Activated T-cell treated with anti-CD3 and anti-CD28 coated beads, Interleukin-2, amount 50 U/mL, for 72 hours (primary cell): ENCODE measurements at places on chromosomes 12 and 14. TPM values are rescaled to one million over a fixed set of nuclear protein-coding genes. Genes with fewer than 3 reads are reported as not detected.
A peak's percentile ranks its signal among the peaks of the same experiment; 100 is the strongest.

ETFBKMT gene
- 1.3 TPM for total RNA-seq

- H3K4me1 ChIP-seq, result no peaks in the 10 kb centered on the region
- no peak overlapping the region for H3K27ac ChIP-seq
- H3K27me3 ChIP-seq, result no peaks in the 10 kb centered on the region
- no peak for DNase-seq
Measured at GRCh38 chr14:56340932-56341331, 222.7 kb downstream of the PELI2 start.

DNA sequence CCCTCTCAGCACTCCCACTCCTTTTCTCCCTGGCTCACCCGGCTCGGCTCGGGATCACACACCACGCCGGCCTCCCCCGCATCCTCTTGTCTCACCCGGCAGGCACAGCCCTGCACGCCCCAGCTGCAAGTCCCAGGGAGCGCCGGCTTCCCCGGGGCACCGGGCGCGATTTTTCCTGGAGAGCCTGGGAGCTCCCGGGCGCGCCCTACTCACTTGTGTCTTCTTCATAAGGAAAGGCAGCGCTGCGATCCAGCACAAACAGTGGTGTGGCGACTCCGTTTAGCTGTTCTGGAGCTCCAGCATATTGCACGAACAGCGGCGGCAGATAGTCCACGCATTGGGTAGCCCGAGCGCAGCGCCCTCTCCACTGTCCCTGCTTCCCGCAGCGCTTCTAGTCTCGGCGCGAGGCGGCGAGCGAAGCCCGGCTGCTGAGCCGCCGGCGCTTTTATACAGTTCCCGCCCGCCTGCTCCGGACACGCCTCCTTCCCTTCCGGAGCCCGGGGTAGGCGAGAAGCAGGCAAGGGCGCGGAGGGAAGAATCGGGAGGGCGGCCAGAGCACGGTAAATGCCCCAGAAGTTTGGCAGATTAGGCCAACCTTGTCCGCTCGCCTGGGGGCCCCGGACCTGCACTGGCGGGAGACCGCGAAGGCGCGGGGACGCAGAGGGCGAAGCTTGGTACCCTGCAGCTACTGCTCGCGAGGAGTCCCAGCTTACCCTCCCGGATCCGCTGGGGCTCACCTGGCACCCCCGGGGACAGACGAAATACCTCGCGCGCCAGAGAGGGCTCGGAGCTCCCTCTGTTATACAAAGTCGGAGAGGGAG lies at the start of gene KITLG:
Gene KITLG, minus strand, starts transcription at position 421 of the 821 bp plus-strand sequence. Its CDS starts 193 bp downstream, at position 228.
- H3K4me1 ChIP-seq, result peaks cover 9% of the 10 kb centered on the region
- DNase-seq, result peak; percentile 33
- H3K27me3 ChIP-seq, result peaks cover 63% of the 10 kb centered on the region
- H3K4me3 ChIP-seq, result peak within 1 kb of the TSS; percentile 87
- H3K27ac ChIP-seq, result no peak within 1 kb of the TSS

IL31 gene
- total RNA-seq, result 4.0 TPM

GRCh38 chr14:85960756-85961155 lies 430.8 kb downstream of the FLRT2 start:
- H3K36me3 ChIP-seq, result peaks cover 3% of the 10 kb centered on the region
- no peaks in the 10 kb centered on the region for H3K4me1 ChIP-seq
- H3K27me3 ChIP-seq, result no peaks in the 10 kb centered on the region
- DNase-seq, result no peak

GRCh38 chr14:104130974-104131651 lies 7.3 kb upstream of the KIF26A start:
- H3K36me3 ChIP-seq, result peaks cover 13% of the 10 kb centered on the region
- H3K27me3 ChIP-seq, result peaks cover 28% of the 10 kb centered on the region
- H3K27ac ChIP-seq, result no peak overlapping the region
- DNase-seq, result peak; percentile 23

SLC4A8 gene
- total RNA-seq, result 4.6 TPM

DNA sequence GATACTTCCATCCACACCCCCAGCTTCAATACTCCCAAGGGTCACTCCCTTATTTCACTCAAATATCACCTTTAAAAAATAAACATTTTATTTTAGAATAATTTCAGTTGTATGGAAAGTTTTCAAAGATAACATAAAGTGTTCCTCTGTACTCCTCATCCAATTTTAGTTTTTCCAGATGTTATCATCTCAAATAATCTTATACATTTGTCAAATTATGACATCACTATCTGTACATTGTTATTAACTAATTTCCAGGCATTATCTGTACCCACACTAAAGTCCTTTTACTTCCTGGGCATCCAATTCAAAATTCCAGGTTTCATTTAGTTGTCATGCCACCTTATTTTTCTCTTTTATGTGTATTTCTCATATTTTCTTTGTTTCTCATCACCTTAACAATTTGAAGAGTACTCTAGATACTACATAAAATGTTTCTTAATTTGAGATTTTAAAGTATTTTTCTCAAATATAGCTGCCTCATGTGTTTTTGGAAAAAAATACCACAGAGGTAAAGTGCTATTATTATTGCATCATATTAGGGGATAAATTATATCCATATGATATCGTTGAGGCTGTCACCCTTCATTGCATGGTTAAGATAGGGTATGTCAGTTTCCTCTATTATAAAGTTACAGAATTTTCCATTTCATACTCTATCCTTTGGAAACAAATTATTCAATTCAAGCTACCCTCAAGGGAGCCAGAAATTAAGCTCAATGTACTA lies 571.0 kb downstream of the SLC6A15 start:
- no peaks in the 10 kb centered on the region for H3K4me1 ChIP-seq
- no peak overlapping the region for H3K27ac ChIP-seq
- no peaks in the 10 kb centered on the region for H3K27me3 ChIP-seq
- DNase-seq, result no peak

DNA sequence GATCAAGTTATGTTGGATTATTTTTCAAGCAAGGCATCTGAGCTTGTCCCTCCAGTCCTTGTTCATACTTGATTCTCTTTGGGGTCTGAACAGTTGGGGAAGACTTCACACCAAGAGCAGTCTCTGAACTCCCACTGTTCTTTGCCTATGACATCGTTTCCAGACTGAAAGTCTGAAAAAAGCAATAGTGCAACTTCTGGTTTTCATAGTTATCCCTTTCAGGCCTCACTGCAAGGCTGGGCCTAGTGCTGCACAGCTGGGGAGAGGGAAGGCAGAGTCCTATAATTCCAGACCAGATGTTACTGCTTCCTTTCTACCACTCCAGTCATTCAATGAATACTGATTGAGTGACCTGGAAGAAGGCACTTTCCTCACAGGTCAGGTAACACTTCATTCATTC lies 187.1 kb upstream of the CCND2 start:
- H3K4me3 ChIP-seq, result no peak overlapping the region
- H3K36me3 ChIP-seq, result no peaks in the 10 kb centered on the region
- no peak overlapping the region for H3K27ac ChIP-seq
- peaks cover 14% of the 10 kb centered on the region for H3K4me1 ChIP-seq

GRCh38 chr14:86788224-86788623 lies 1204.8 kb downstream of the GALC start:
- no peaks in the 10 kb centered on the region for H3K27me3 ChIP-seq
- no peak for DNase-seq
- no peaks in the 10 kb centered on the region for H3K4me1 ChIP-seq
- no peak overlapping the region for H3K27ac ChIP-seq

TGM1 gene
- 9.3 TPM for total RNA-seq

DNA sequence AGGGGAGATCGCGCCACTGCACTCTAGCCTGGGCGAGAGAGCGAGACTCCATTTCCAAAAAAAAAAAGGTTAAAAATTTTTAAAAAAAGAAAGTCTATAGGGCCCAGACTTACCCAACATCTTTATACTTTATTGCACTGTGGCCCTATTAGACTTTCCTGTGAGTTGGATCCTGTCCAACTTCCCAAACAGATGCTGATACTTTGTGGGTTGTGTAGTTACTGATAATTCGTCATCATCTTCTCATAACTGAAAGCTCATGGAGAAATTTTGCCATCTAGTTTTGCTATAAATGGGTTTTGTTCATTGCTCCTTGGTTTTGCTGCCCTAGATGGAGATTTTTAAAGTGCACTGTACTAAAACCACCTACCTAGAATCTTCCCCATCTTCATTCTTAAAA lies 31.1 kb downstream of the APOBEC1 start:
- H3K4me3 ChIP-seq, result no peak overlapping the region
- peaks cover 4% of the 10 kb centered on the region for H3K27me3 ChIP-seq
- no peaks in the 10 kb centered on the region for H3K36me3 ChIP-seq
- DNase-seq, result no peak
- peaks cover 14% of the 10 kb centered on the region for H3K4me1 ChIP-seq

- H3K36me3 ChIP-seq, result peaks cover 1% of the 10 kb centered on the region
- DNase-seq, result peak; percentile 6
- peaks cover 25% of the 10 kb centered on the region for H3K4me1 ChIP-seq
- H3K27ac ChIP-seq, result no peak overlapping the region
- H3K27me3 ChIP-seq, result no peaks in the 10 kb centered on the region
- H3K4me3 ChIP-seq, result no peak overlapping the region
Measured at GRCh38 chr12:98653866-98654493, 8.9 kb downstream of the APAF1 start.

DNA sequence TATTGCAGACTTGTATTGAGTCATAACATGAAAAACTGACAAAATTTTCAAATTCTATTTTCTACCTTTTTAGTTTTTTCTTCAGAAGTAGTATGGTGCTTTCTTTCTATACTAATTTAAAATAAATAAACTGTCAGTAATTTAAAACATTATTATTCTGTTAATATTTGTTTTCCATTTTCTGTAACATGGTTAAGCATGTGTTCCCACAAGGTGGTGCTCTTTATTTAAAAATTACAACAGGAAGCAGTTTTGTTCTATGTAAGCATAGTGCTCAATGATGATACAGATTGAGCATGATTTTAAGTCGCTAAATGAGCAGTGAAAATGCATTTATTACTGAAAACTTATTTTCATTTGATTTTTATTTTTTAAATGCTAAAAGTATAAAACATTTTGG lies 114.6 kb downstream of the PPFIA2 start:
- H3K4me3 ChIP-seq, result no peak overlapping the region
- no peak overlapping the region for H3K27ac ChIP-seq
- H3K36me3 ChIP-seq, result no peaks in the 10 kb centered on the region
- no peak for DNase-seq
